ENCODE measurements at places on chromosomes 11 and 22.

GRCh38 chr11:131888230-131888855, 517.9 kb downstream of the NTM start:
- DNase-seq: peak; percentile 73

DNA sequence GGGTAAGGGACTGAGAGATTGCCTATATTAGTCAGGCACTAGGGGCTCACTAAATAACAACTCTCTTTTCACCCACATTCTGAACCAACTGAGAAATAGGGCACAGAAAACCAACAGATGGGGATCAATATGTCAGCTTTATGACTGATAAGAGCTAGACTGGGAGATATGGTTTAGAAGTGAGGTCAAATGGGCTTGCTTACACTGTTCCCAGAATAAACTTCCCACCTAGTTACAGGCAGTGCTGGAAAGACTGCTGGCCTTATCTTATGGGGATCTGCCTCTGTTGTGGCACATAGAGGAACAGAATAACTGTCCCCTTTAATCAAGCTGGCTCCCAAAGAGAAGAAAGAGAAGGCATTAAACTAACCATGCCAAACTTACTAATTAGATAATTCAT, 10.6 kb upstream of the RRAS2 start:
- DNase-seq: no peak

DNA sequence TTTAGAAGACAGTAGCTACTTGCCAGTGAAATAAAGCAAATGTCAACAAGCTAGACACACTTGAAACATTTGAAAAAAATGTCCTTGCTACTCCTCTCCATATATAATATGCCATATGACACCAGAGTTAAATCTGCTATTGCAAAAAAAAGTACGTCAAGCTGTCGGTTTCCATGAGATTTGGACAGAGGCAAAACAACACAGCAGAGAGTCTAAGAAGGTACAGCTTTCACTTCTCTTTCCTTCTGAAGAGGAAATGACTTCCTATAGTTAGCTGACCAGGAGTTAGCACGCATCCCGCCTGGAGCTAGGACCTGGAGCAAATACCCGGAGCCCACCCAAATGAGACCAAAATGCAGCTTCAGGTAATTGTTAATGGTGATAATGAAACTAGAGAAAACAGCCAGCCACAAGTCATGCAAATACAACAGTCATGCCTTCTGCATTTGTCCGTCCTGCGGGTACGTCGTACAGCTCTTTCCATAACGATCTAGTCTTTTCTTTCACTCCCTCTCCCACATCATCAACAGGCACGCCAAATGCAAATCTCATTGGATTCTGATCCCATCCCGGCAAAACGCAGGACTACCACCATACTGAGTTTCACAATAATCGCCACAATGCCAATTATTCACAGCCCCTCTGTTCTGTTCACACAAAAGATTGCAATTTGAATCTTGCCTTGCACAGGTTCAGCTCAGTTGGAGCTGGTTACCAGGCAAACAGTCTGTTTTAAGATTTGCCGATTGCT, 395.0 kb upstream of the CCDC90B start:
- no peak for DNase-seq

DNA sequence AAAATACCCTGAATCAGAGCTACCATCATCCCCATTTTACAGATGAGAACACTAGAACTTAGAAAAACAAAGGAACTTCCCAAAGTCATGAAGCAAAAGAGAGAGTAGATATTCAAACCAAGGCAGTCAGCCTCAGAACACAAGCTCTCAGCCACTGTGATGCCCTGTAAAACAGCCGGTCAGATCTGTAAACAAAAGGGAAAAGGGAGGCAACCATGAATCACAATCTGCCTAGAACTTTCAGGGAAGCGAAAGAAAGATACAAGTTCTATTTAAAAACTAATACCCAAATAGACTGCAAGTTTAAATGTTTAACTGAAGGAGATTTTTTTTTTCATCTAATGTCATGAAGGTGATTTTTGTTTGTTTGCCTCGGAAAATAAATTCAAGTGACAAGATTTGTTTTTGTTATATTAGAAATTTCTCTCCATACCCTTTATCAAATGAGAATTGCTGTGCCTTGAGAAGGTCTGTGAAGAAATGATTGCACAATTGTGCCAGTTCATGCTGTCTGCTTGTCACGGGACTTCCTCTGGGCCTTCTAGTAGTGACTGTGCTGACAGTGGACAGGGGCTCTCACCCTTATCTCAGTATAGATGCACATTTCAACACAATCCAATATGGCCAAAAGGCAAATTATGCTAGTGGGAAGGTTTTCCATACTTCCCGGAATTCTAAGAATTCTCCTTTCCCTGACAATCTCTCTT, 11.7 kb downstream of the SAA1 start:
- no peak for DNase-seq

DNA sequence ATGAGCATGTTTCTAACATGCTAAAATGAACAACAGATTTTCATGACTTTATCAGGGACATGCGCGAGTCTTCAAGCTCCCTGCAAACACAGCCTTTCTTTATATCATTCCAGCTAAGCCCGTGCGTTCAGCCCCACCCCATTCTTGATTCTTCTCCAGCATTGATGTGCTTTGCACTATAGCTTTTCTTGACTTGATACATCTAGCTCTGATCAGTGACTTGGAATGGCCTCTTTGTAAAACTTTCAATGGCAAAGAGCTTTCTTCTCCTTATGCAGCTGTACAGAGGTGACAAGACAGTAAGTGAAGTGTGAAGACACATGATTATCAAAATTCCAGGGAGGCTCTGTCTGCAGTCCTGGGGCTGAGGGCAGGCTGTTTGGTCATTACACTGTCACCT, 561.0 kb downstream of the OPCML start:
- DNase-seq: no peak

DNA sequence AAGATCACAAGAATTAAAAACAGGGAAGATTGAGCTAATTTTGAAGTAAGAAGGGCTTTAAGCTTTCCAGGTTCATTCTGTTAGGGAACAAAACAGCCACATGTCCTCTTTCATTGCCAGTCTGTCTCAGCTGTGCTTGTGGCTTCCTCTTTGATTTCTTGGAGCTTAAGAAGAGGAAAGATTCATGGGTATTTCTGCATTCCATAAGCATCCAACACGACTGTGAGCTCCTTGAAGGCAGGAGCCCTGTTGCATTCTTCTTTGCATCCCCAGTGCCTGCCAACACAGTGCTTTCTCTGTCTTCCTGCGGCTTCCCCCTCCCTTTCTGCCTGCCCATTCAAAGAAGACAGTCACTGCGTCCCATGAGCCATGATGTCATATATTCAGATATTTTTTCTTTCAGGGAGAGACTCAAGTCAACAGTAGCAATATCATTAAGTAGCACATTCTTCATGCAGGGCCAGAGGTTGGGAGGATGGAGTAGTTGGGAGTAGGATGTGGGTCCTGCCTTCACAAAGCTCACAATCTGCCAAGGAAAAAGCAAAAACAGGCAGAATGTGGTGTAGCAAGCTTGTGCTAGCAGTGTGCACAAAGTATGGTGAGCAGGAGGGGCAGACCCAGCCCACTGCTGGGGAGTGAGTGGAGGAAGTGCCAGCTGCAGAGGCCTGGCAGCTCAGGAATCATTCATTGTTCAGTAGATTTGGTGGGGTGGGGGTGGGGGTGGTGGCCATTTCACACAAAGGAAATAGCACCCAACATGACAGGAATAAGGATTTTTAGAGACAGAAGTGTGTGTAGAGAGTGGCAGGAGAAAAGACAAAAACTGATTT, 162.1 kb upstream of the RASSF10 start:
- no peak for DNase-seq

- no peak for DNase-seq
Observed at GRCh38 chr22:31150615-31151014, 9.4 kb upstream of the RNF185 start.

- DNase-seq: no peak
Observed at GRCh38 chr11:108019870-108020540, 11.3 kb downstream of the CUL5 start.

- no peak for DNase-seq
Observed at GRCh38 chr11:14320020-14320419, 39.0 kb downstream of the RRAS2 start.

- DNase-seq: peak; percentile 42
Observed at GRCh38 chr11:101470881-101471520, 112.8 kb downstream of the TRPC6 start.

GRCh38 chr11:131300439-131300717, 70.0 kb upstream of the NTM start:
- no peak for DNase-seq

GRCh38 chr11:100632941-100633452, 54.1 kb upstream of the ARHGAP42 start:
- DNase-seq: no peak

- DNase-seq: no peak
Observed at GRCh38 chr11:70082829-70083228, 4.7 kb downstream of the ANO1 start.

- DNase-seq: no peak
Observed at GRCh38 chr11:65288706-65289536, 25.7 kb upstream of the CDC42EP2 start.

DNA sequence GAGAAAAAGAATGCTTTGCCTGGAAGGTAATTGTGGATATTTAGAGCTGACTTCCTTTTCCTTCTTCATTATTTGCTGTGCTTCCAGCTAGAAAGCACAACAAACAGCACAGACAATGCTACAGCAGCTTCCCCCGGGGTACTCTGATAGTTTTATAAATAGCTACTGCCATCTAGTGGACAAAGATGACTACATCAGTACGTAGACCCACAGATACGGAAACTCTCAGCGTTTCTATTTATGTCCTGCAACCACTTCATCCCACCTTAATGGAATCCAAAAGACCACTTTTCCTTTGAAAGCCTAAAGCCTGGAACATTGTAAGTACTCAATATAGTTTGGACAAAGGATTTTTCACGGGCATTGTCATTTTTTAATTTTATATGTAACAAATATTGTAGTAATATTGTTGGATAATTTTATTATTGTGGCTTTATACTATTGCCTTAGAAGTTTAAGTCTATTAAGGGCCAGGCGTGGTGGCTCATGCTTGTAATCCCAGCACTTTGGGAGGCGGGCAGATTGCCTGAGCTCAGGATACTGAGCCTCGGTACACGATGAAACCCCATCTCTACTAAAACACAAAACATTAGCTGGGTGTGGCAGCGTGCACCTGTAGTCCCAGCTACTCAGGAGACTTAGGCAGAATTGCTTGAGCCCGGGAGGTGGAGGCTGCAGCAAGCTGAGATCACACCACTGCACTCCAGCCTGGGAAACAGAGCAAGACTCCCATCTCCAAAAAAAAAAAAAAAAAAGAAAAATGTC, 7.5 kb downstream of the HSPA8 start:
- DNase-seq: peak; percentile 39

DNA sequence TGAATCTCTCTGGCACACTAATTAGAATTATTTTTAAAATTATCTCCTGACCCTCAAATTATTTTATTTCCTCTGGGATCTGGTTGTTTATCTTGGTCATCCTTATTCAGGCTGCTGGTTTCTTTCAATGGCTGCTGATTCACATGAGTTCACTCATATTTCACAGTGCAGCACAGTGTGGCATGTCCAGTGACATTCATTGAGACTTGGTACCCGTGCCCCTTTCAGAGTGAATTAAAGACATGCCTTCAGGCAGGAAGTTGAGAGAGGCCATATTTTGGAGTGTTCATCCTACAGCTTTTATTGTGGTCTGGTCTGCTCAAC, 13.5 kb downstream of the DCPS start:
- DNase-seq: no peak

DNA sequence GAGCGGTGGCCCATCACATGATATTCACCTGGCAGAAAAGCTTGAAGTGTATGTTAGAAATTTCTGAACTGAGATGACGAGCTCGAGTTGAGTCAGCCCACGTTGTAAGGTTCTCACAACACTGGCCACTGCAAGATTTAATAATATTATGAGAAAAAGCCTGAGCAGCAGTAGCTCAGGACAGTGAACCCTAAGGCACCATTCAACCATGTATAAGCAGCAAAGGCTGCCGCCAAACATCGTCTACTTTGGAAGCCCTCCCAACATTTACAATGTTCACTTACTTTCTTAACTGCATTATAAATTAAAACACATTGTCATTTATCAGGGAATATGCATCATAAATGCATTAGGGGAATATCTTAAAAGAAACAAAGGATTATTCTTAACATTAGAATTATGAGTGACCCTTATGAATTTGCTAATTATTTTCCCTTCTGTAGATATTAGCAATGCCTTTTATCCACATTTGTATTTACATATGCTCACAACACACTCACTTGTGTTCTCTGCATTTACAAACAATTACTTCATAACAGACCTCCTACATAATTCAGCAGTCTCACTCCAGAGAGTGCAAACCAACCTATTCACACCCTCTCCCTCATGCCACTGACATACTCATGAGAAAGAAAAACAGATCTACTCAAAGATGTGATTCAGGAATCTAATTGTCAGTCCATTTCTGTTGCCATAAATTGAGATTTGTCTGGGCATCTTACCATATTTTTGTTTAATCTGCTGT, 57.7 kb upstream of the CARD18 start:
- no peak for DNase-seq

DNA sequence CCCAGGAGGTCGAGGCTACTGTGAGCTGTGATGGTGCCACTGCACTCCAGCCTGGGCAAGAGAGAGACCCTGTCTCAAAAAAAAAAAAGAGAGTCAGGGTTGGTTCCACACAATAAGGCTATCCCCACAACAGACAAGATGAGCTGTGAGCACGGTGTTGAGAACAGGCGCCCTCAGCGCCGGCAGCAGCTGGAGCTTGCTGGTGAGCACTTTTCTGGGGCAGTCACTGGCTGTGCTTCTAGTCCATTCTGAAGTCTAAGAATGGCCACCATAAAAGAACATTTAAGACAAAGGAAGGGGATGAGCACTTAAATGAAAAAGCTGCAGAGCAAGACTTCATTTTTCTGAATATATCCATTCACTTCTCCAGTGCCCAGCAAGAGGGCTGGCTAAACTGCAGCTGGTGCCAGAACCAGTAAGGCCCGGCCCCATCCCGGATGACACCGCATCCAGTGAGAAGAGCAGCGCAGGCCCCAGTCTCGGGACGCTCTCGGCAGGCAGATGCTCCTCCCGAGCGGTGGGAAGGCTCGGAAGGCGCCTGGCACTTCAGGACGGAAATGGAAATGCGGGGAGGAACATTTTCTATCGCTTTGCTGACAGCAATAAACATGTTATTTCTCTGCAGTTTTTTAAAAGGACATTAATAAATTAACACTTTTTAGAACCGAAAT, 12.2 kb downstream of the TUBGCP6 start:
- no peak for DNase-seq

DNA sequence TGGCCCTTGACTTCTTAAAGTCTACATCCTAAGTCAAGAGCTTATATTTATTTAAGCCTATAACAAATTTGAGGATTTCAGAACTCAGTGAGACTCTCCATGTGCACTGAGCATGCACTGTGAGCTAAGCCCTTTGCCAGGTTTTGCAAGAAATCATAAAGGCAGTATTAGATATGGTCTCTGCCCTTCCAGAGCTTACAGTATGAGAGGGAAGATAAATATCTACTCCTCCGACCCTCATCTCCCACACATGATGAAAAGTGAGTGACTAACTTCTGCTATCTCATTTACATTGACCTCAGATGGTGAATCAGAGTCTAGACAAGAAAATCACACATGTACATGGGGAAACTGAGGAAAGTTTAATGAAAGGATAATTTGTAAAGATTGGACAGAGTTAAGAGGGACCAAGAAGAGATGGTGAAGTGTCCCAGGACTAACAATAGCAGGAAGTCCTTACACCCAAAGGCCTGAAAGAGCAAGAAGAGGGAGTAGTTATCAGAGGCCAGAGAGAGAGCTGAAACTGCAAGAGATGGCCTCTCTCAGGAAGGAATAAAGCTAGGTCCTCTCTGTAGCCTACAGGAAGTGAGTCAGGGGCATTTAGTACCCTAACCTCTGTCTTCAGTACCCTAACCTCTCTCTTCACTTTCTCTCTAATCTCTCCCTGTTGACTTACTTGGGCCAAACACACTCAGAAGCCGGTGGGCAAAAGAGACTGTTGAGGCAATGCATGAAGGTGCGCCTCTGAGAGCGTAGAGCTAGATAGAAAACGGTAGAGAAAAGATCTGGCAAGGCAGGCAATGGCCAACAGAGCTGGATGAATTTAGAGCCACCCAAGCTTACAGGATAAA, 23.0 kb upstream of the BLID start:
- no peak for DNase-seq
